Eye (tissue), 1 donor: ENCODE measurements at places on chromosomes 11 and 22.

DNA sequence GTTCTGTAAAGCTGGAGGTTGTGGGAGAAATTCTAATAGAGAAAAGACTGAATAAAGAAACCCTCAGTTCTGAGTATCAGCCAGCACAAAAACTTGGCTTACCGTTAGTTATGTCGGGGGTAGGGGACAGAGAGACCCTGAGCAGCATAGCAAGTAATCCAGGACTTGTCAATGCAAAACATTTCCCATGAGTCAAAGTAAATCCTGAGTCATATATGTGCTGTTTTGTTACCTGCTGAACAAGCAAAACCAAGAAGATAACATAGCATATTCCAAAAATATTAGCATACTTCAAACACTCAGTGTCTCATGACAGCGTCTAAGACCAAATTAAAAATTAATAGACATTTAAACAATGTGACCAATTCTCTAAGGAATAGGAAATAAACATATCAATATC, 75.1 kb upstream of the LUZP2 start:
- DNase-seq: no peak

DNA sequence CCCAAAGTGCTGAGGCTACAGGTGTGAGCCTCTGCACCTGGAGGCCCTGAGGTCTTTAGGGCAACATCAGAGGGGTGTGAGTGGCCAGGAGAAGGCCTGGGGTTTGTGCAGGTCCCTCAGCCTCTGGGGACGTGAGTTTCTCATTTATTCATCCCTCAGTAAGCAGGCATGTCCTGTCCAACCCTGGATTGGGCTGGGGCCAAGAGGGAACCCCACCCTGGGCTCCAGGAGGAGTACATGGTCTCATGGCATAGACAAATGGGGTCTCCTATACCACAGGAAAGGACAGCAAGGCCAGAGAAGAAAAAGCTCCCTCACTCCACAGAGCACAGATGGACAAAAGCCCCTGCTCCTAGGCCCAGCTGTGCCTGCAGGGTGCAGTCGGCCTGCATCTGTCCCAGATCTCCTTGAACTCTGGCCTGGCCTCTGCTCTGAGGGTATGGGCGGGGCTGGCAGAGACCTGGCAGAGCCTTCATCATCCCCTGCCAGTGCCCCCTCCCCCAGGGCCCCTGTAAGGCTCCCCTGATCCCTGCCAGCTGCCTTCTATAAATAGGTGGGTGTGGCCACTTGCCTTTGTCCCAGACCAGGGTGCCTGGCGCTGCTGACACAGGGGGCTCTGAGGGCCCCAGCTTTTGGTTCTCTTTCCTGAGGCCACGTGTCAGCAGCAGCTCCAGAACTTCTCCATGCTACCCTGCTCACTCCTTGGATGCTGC, 34.6 kb downstream of the A4GALT start:
- DNase-seq: peak; percentile 41

DNA sequence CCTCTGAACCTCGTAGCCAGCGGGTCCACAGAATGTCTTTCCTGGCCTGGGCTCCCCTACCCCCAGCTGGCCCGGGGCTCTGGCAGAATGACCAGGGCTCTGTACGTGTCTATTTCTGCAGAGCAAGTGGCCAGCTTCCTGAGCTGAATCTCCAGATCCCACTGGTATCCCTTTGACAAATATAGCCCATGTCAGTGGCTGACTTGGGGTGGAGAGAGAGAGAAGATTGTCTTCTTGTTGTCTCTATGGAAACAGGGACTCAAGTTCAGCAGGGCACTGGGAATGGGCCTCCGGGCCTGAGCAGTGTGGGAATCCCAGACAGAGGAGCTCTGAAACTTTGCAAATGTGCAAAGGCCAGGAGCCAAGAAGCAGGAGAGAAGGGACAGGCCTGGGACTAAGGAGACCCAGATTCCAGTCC, 33.9 kb downstream of the ANO1 start:
- DNase-seq: peak; percentile 56

DNA sequence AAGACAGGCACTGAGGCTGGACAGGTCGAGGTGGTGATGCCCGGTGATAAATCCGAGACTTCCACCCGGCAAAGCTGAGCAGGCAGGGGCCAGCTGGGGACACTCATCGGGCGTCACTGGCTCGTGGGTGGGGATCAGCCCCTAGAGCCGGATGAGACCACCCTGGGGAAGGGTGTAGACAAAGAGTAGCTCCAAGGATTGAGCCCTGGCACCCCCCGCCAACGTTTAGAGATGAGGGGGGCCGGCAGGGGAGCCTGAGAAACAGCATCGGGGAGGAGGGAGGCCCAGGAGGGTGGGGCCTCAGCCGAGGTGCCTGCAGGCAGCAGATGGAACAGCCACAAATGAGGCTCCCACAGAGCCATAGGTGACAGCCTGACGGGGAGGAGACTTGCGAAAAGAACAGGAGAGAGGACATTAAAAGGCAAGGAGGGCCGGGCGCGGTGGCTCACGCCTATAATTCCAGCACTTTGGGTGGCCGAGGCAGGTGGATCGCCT, 27.4 kb upstream of the CBX7 start:
- DNase-seq: peak; percentile 33

DNA sequence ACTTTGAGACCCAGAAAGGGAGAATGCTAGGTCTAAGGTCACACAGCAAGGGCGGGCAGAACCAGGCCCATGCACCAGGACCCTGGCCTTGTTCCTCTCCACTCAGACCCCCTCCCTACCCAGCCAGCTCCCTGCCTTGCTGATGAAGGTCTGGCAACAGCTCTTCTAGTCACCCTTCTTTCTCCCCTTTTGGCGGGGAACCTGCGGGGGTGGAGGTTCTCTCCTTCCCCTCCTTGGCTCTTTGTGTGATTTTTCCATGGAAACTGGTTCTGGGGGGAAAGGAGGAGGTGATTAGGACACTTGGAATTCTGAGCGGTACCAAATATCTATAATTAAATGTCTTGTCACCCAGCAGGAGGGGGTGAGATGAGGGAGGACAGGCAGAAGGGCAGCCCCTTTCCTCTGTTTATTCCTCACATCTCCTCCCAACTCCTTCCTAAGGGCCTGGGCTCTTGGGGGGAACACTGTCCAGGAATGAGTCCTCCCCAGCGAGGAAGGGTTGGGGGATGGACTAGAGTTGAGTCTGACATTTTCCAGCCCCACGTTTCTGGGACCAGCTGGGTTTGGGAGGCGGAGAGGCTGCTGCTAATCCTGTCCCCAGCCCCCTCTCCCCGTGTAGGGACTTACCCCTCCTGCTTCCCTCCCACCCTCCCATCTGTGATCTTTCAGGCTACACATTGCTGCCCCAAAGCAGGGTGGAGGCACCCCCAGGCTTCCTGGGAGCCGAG, 7.4 kb downstream of the ARHGEF17 start:
- DNase-seq: peak; percentile 30

- no peak for DNase-seq
These were observed 48.5 kb downstream of the MICAL2 start for GRCh38 chr11:12158909-12159308.

DNA sequence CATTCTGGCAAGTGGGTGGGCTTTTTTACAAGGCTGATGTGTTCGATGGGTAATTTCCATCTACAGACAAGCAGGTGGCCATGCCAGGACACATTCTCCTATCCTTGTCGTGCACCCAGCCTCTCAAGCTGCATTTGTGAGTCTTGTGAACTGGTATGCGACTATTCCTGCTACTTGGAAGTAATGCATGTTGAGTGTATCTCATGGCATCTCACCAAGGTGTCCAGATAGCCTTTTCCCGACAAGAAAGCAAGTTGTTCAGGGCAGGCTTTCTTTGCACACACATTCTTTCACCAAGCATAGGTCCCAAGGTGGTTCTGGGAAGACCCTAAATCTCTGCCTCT, 18.8 kb upstream of the SYT13 start:
- no peak for DNase-seq

DNA sequence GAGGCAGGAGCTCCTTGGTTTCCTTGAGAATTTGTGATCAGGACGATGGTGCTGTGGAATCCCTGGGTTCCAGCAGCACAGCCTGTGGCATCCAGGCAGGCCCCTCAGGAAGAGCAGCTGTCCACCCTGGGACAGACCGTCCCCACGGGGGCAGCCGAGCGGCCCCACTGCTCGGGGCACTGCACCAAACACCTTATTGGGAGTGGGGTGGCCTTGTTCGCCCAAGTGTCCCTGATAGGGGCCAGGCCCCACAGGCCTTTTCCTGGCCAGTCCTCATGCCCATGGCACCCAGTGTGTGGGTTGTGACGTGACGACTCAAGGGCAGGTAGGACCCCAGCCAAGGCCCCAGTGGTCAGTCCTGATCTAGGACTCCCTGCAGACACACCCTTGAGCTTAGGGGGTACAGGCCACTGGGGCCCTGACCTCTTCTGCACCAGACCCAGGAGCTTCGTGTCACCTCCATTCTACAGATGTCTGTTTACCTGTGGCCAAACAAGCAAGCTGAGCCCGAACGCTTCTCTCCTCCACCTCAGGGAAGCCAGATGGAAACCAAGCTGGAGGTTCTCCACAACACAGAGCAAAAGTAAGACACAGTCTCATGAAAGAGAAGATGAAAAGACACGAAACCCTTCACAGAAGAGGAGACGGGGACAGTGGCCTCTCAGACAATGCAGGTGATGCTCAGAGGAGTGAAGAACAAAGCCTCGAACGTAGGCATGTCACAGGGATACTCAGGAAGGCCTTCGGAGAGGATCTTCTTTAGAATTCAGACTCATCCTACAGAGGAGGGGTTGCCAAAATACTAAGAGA, 1.6 kb upstream of the BRD1 start:
- DNase-seq: no peak

- DNase-seq: peak; percentile 89
These were observed 2.8 kb downstream of the PDXP start for GRCh38 chr22:37661160-37661924.

GRCh38 chr22:39806109-39806508, 87.5 kb downstream of the ENTHD1 start:
- no peak for DNase-seq

DNA sequence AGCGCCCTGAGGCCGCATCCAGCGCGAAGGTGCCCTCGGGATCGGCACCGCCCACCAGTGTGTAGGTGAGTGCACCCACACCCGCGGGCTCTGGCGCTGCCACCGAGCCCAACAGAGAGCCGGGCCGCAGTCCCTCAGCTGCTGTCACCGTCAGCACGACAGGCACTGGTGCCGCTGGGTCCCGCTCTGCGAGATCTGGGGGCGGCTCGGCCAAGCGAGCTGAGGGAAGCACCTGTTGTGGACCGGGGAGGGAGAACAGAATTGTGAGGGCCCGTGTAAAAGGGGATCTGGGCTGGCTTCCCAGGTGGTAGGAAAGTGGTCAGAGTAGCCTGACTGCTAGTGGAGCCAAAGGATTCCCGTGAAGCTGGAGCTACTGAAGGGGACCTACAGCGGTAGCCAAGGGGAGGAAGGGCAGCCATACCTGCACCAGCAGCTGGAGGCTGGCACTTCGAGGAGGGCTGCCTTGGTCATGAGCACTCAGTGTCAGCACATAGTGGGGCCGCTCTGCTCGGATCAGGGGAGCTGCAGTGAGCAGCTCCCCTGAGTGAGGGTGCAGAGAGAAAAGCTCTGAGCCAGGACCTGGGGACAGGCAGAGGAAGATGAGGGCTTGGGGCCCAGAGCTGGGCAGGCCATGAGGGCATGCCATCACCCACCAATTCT, 11.5 kb upstream of the TPP1 start:
- DNase-seq: no peak

GRCh38 chr11:118911880-118912741, 13.6 kb downstream of the BCL9L start:
- DNase-seq: peak; percentile 82

DNA sequence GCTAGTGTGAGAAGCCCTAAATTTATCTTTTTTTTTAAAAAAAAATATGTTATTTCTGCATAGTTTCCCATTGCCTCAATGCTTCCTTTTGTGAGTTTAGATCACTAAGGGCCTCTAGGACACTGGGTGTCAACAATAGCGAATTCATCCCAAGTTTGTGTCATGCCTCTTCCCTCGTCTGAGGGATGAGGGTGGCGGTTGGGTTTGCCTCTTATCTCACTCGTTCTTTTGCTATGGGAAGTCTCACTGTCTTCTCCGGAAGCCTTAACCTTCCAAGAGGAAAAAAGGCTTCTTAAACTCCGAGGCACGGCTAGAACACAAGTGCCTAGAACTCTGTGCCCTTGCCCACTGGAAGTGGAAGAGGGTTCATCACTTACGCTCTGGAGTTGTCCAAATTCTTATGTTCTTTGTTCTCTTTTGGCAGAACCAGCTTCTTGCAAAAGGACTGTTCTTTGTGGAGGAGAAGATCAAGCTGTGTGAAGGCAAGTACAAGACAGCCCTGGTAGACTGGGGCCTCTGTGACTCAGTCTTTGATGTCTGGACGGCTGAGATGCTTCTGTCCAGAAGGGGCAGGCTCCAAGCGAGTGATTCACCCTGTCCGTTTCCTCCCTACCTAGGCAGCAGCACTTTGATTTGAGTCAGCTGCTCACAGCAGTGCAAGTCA, 78.5 kb downstream of the TRAF6 start:
- no peak for DNase-seq

DNA sequence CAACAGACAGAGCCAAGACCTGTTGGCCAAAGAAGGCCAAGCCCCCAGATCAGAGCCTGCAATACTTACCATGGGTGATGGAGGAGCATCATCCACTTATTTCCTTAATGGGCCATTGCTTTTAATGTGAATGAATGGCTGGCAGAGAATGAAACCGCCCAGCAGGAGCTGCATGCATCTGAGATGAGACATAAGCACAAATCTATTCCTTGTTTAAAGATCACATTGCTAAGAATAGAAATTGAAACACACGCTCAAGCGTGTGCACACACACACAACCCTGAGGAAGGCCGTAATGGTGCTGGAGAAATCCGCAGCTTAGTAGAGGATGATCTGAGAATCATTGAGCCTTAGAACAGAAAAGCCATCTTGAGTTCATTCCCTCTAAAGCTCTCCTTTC, 5.3 kb upstream of the RRAS2 start:
- no peak for DNase-seq

DNA sequence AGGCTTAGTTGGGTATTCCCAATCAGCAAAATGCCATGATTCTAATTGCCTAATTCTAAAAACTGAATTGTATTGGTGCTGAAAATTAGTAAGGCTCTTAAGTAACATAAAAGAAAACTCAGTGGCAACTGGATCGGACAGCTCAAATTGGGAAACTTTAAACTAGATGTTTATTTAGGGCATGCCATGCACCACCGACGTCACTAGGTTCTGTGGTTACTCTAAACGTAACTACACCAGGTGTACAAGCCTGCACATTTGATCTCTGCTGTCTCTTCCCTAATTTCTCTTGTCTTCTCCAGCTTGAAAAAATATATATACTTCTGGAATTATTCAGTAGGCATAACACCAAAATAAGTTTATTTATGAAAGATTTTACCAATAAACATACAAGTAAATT, 378.2 kb downstream of the DCDC1 start:
- no peak for DNase-seq

DNA sequence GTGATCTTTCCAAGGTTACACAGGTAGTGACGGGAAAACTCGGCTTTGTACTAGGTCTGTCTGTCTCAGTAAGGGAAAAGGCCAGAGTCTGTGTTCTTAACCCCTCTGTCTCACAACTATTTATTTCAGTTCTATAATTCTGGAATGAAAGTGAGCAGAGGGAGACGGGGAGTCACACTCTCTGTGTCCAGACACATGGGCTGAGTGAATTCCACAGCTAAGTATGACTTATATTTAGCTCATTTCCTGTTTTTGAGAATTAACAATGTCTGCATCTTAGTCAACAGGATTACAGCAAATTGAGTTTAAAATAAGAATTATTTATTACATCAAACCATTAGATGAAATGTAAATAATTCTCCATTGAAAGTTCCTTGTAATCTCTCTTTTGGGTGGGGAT, 62.5 kb upstream of the OR4B1 start:
- no peak for DNase-seq

GRCh38 chr11:83502041-83502440, 215.9 kb upstream of the CCDC90B start:
- no peak for DNase-seq

GRCh38 chr11:23725752-23726151, 771.1 kb upstream of the LUZP2 start:
- DNase-seq: no peak

GRCh38 chr11:127042445-127042844, 41.9 kb upstream of the KIRREL3 start:
- DNase-seq: no peak
